ENCODE measurements at places on chromosomes 5 and 9. TPM values are rescaled to one million over a fixed set of nuclear protein-coding genes. Genes with fewer than 3 reads are reported as not detected.

SYK gene
- total RNA-seq = 24.2 TPM

POMT1 gene
- total RNA-seq = 26.2 TPM

WDR70 gene
- 17.8 TPM for total RNA-seq

GPR21 gene
- total RNA-seq = not detected

OR5C1 gene
- not detected for total RNA-seq

LCN1 gene
- total RNA-seq = not detected

PSD2 gene
- not detected for total RNA-seq

MEGF10 gene
- not detected for total RNA-seq

PCSK1 gene
- total RNA-seq = not detected

ACTBL2 gene
- total RNA-seq = 0.16 TPM

FOXI1 gene
- not detected for total RNA-seq

ARHGAP26 gene
- 13.0 TPM for total RNA-seq

TPRN gene
- 63.1 TPM for total RNA-seq

ADAMTS2 gene
- total RNA-seq = not detected

INSL6 gene
- total RNA-seq = not detected

EXOSC2 gene
- total RNA-seq = 26.5 TPM
